ENCODE measurements at places on chromosomes 13 and 19.

GRCh38 chr19:35929876-35930275 is 6.3 kb upstream of the LRFN3 start:
- no peak for DNase-seq

DNA sequence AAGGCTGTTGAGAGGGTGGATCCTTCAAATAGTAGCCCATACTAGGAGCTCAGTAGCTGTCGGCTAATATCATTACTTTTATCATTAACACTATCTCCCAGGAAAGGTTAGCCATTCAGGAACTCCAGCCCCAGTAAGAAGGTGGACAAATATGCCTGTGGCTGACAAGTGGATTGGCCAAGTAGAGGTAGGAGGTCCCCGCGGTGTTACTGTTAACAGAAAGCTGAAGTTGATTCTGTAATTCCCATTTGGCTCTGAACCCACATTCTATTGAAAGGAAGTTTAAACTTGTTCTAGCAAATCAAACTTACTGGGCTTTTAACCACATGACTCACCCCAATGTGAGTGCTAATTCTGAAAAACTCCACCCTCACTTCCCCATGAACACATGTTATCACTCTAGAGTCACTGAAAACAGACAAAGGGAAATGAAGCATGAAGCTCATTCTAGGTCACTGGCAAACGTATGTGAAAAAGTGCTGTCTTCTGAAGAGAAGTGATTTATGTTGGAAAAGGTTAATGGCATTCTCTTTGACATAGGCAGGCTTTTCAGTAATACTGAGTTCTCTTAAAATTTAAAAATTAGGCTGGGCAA is 273.5 kb downstream of the FGF14 start:
- DNase-seq: no peak

- no peak for DNase-seq
These were observed 66.2 kb upstream of the TM9SF2 start for GRCh38 chr13:99435116-99435515.

DNA sequence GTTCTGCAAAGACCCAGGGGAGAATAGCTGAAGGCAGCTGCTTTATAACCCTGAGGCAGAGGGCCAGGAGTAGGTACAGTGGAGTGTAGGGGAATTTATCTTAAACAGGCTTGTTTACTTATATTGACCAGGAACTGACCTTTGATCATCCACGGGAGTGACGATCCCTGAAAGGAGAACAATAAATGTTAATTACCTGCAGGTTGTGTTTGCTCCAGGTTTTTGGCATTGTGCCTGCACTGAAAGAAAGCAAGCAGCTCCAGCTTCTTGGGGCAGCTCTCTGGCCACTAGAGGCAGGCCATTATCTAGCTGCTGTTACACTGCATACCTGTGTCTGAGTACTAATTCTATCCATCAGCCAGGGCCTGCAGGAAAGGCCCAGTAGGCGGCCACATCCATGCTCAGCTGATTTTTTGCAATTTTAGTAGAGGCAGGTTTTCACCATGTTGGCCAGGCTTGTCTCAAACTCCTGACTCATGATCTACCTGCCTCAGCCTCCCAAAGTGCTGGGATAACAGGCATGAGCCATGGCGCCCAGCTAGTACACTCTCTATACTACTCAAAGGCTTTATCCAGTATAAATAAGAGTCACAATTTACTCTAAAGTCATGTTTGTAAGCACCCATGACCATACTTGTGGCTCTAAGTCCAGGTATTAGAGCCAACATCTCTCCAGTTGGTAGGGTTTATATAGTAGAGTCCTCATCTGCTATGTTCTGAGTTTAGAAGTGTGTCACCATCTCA is 8.5 kb upstream of the ZNF91 start:
- no peak for DNase-seq

- DNase-seq: no peak
These were observed 13.5 kb downstream of the ATP7B start for GRCh38 chr13:51997641-51998330.

GRCh38 chr19:7509625-7510024 is 6.3 kb upstream of the ZNF358 start:
- DNase-seq: no peak

GRCh38 chr13:32427852-32428580 is at the start of gene N4BP2L1:
N4BP2L1 (minus strand) TSS chr13:32428130; CDS start chr13:32428082, 48 bp downstream.
- peak; percentile 74 for DNase-seq

- no peak for DNase-seq
These were observed 26.2 kb upstream of the NCCRP1 start for GRCh38 chr19:39170386-39171231.

GRCh38 chr13:80857321-80857720 is 516.4 kb upstream of the SPRY2 start:
- DNase-seq: no peak

DNA sequence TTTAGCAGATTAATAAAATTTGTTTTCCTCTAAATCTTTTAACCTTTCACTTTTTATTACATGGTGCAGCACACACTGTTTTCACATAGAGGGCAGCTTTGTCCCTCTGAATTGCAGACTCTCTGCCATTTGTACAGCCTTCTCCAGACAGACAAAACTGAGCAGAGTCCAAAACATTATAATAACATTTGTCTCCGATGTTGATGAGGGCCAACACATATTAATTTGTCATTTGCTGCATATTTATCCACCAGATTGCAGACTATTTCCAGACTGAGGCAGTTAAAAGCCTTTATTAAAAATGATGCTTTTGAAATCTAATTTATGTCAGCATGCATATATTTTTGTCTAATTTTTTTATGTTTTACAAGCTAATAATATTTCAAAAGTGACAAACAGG is 1251.9 kb upstream of the SLC10A2 start:
- DNase-seq: no peak

GRCh38 chr19:1649706-1650649 is 2.4 kb downstream of the TCF3 start:
- no peak for DNase-seq

- no peak for DNase-seq
These were observed 19.4 kb downstream of the GJA3 start for GRCh38 chr13:20141238-20142022.

- no peak for DNase-seq
These were observed 108.3 kb upstream of the FRY start for GRCh38 chr13:31923134-31923763.

DNA sequence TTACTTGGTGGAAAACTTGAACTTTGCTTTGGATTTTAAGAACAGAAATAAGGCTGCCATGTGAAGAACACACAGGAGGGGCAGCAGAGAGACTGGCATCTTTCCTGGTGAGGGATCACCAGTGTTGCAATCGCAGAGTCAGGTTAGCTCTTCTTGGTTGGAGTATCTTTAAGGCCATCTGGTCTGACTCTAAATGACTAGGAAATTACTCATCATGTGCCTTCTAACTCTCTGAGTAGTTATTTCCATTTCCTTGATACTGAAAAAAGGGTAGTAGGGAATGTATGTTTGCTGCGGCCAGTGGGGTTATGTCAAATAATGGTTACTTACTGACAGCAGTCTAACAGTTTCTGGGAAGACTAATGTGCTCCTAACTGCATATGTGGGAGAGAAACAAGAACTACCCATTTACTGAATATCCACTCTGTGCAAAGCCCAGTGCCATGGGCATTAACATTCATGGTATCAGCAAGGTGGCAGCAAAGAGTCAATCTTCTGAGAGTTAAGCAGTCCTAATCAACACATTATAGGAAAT is 122.1 kb downstream of the COG6 start:
- DNase-seq: peak; percentile 38

All from activated T-cell treated with anti-CD3 and anti-CD28 coated beads for 24 hours (primary cell).